ENCODE measurements at places on chromosomes 4 and X.

- DNase-seq, result no peak
These were observed 9.8 kb upstream of the ZNF157 start for GRCh38 chrX:47360423-47361179.

DNA sequence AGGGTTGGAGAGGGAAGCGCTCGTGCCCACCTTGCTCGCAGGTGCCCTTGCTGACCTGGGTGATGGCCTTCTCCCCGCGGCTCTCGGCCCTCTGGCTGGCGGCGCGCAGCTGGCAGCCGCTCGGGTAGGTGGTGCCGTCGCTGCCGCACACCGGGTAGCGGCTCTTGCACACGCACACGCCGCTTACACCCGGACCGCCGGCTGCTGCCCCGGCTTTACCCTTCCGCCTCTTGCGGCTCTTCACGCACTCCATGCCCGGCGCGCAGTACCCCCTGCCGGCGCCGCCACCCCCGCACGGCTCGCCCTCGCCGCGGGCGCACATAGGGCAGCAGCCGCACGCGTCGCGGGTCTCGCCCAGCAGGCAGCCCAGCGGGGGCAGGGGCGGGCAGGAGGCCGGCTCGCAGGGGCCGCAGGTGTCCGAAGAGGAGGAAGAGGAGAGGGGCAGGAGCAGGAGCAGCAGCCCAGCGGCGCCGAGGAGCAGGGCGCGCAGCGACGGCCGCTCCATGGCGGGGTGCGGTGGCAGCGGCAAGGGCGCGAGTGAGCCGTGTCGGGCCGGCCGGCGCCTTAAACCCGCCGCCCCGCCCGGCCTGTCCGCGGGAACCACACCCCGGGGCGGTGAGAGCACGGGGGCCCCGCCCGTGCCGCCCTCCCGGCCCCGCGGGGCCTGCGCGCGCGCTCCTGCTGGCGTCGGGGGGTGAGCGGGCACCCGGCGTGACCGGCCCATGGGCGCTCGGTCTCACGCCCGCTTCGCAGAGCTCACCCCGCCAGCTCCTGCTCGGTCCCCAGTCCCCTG is at the start of gene IGFBP7:
Gene IGFBP7, minus strand, starts transcription at position 539 of the 793 bp plus-strand sequence. Its CDS starts 34 bp downstream, at position 505.
- DNase-seq, result no peak

DNA sequence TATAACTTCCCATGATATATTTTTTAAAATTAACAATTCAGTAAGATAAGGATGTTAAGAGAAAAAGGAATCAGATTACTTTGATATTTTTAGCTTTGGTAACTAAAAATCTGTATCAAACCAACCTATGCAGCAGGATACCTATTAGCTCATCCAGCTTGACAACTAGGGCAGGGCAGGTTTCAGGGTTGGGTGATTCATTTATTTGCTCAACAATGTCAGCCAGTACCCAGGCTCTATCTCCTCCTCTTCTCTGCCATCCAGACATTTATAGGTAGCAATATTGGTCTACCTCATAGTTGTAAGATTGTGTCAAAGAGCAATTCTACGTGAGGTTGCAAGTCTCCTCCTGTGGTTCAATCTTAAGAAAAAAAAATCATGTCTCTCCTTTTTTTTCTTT is 421.9 kb downstream of the ANKRD50 start:
- DNase-seq, result no peak

- DNase-seq, result no peak
These were observed 29.2 kb downstream of the WFS1 start for GRCh38 chr4:6298852-6299251.

GRCh38 chrX:155144926-155145325 is 71.3 kb upstream of the VBP1 start:
- no peak for DNase-seq

GRCh38 chrX:41971346-41971745 is 48.0 kb upstream of the CASK start:
- DNase-seq, result no peak

DNA sequence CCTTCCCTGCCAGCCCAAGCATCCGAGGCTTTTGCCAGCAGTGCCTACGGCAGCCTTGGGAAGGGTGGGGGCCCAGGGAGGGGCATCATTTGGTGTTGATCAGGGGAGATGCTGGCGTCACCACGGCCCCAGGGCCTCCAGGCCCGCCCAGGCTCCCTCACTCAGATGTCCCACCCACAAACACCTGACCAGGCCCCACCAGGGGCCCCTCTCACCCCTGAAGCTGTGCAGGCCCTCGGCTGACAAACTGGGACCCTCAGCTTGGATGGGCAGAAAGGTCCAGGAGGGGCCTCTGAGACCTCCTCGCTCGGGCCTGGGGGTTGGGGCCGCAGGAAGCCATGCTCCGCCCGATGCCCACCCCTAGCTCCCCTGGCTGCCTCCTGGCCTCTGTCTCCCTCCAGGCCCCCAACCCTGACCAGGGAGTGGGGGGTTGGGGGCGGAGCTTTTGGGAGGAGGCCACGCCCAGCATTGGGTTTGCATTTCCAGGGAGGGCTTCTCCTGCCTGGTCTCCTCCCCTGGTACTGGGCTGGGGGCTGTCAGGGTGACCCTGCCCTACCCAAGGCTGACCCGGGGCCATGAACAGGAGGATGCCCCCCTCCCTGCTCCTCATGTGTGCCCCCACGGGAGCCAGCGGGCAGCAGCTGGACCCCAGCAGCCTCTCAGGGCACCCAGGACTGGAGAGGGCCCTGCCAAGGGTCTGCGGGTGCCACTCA is 33.4 kb upstream of the SPON2 start:
- DNase-seq, result no peak

GRCh38 chrX:155056471-155056870 is 14.5 kb downstream of the CMC4 start:
- DNase-seq, result no peak
